ENCODE measurements at places on chromosomes 5 and 9.

DNA sequence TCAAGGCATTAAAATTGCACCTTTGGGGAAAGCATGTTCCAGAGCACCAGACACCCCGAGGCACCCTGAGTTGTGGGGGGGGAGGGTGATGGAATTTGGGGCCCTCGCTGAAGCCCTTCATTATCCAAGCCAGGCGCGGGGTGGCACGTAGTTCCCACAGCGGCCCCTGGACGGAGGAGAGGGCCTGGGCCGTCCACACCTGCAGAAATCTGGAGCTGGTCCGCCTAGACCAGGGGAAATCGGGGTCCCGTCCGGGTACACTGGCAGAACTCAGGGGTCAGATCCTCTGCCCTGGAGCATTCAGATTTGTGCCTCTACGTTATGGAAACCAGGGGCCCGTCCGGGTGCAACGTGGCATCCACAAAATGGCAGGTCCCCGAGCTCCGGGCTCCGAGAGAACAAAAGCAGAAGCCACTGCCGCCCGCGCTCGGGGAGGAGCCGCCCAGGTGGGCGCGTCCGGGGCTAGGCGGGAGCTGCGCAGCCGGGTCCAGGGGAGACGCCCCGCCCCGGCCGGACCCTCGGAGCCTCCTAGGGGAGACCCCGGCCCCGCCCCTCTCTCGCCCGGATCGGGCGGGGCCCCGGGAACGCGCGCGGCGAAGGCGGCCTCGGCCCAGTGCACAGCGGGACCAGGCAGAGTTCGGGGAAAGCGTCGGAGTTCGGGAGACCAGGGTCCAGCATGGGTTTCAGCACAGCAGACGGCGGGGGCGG is at the start of gene PLEKHG4B:
Gene PLEKHG4B (plus strand): TSS at position 613 of the 708 bp plus-strand sequence. CDS start 64 bp downstream, at position 677.
- no peak for DNase-seq

- DNase-seq: no peak
Measured at GRCh38 chr9:68547417-68547816, 6.7 kb upstream of the TMEM252 start.

- no peak for DNase-seq
Measured at GRCh38 chr9:14348373-14349145, 34.6 kb upstream of the NFIB start.

DNA sequence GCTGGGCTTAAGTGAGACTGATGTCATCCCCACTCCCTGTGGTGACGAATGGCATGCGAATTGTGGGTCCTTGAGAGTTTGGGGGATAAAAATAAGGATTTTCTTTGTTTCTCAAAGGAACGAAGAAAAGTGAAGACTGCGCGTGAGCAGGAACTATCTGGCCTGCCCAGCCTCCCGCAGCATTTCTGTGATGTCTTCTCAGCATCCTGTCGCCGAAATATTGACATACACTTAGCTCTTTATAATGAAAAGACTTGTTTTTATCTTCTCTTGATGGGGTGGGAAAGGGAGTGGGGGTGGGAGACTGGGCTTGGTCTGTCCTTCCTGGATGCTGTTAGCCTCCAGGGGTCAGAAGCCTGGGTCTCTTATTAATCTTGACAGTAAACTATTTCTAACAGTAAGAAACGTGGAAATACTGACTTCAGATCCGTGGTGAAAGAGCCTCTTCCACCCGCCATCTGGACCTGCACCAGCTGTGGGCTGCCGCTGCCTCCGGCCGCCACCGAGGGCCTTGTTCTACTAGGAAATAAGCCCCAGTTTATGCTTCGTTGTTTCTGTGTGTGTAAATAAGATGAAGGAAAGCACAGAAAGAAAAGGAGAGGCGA is 239.6 kb downstream of the FANCC start:
- no peak for DNase-seq

- DNase-seq: no peak
Measured at GRCh38 chr5:141298376-141298775, 5.5 kb downstream of the SLC25A2 start.

DNA sequence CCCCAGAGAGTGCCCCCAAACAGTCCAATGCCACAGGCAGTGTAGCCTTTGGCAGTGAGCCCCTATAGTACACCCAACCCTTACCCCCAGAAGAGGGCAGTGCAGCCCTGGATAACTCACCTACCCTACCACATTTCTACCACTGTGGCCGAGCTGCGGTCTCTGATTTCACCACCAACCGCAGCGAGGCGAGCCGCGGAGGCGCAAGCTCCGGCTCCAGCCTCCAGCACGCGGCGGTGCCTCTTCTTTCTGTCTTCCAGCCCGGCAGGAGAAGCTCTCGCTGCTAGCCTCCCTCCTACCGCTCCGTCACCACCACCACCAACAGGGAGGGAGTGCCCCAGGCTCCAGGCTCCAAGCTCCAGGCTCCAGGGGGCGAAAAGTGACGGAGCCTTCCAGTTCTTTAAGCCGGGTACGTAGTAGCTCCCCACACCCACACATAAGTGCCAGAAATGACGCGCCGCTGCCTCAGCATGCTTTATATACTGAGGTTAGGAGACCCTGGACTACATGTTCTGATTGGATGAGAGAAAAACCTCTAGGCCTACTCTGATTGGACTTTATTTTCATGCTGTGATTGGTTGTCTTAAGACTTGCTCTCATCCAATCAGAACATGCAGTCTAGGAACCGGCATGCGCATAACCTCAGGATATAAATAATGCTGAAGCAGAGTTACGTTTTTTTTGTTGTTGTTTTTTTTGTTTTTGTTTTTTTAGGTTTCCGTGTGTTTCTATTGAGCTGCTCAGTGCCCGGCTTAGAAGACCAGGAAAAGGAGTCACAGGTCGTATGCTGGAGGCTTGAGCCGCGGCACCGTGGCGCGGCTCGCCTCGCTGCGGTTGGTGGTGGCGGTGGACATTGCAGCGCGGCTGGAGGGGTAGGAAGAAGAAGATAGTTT is at the start of gene PCAT7:
Gene PCAT7 (plus strand): TSS at position 645 of the 893 bp plus-strand sequence.
- DNase-seq: no peak
